Activated T-cell treated with anti-CD3 and anti-CD28 coated beads, Interleukin-2, amount 50 U/mL, for 72 hours (primary cell): ENCODE measurements at places on chromosomes 3 and 15.

GRCh38 chr15:74954515-74954914 is 2.1 kb downstream of the RPP25 start:
- no peak for DNase-seq

DNA sequence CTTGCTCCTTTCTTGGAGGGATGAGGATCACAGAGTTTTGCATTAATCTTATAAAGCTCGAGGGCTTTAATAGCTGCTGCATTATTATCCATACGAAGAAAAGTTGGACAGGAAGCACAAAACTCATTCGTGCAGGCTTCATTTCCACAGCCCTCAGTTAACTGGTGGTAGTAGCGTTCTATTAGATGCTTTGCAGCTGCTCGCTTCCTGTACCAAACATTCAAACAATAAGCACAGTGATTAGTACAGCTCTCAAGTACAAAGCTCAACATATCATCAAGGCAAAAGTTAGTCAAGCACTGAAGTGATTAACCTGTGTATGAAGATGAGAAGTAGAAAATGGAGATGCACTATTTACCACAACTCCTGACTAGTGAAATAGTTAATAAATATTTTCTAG is 63.3 kb downstream of the UBE3A start:
- no peak for DNase-seq

GRCh38 chr3:196996454-196997265 is 28.0 kb upstream of the PIGZ start:
- DNase-seq = no peak

DNA sequence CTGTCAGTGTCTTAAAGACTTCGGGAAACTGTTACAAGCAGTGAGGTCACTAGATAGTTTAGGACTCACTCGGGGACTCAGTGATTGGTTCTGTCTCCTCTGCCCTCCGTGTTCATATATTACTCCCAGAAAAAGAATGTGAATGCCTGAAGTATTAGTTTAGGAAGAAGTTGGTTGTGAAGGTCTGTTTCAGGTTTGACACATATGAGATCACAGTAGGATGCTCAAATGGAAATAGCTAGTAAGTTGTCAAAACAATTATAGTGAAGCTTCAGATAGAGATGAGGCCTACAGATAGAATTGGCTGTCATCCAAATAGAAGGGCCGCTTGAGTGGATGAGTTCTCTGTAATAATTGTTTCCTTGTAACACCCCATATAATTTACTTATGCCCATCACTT is 172.6 kb downstream of the PLCL2 start:
- DNase-seq = no peak

- DNase-seq = no peak
Measured at GRCh38 chr3:167811031-167811430, 75.5 kb downstream of the SERPINI1 start.

- DNase-seq = no peak
Measured at GRCh38 chr3:10281951-10282350, 10.8 kb downstream of the GHRL start.

DNA sequence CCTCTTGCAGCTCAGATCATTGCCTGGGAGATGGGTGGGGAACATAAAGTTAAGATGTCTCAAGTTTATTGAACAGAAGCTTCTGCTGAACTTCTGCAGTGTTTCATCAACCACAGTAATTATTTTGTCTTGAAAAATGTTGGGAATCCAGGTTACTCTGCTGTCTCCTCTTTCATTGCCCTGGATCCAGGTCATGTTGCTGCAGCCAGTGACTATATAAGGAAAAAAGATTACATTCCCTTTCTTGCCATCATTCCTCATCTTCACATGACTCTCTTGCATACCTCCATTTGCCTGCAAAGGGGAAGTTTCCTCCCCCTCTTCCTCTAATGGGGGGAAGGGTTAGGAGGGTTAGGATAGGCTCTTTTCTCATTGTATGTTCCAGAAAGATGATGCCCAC is 15.1 kb downstream of the GMNC start:
- DNase-seq = no peak

- no peak for DNase-seq
Measured at GRCh38 chr3:191239407-191240031, 40.5 kb downstream of the OSTN start.

GRCh38 chr15:69784798-69785566 is 312.7 kb downstream of the TLE3 start:
- no peak for DNase-seq

DNA sequence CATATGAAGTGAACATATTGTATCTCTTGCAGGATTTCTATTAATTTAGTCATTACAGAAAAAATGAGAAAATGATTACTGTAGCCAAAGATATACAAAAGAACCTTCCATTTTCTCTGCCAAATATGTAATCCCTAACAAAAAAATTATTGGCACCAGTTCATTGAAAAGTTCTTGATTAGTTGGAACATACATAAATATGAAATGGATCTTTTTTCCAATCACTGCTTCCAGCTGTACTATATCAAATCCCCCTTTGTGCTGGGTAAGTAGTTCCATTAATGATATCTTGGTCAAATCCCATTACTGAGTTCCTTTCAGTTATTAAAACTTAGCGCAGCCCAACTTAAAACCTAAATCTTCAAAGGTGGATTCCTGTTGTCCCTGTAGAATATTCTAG is 263.8 kb downstream of the SLC9A9 start:
- DNase-seq = no peak

DNA sequence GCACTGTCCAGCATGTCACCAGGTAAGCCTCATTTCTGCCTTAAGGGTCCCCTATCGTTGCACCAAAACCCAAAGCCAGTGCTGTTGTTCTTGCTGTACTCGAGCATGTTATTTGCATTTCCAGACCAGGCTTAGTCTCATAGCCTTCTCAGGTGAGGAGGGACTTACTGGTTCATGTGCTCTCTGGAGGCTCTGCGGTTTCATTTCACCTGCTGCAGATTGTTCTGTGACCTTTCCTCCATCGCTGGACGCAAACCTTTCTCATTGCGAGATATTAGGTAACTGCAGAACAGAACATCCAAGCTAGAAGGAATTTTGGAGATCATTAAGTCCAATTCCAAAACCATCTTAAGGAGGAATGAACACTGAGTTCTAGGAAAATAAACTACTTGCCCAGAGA is 187.3 kb upstream of the BCL6 start:
- no peak for DNase-seq

- DNase-seq = no peak
Measured at GRCh38 chr15:61173899-61174689, 55.0 kb downstream of the RORA start.

DNA sequence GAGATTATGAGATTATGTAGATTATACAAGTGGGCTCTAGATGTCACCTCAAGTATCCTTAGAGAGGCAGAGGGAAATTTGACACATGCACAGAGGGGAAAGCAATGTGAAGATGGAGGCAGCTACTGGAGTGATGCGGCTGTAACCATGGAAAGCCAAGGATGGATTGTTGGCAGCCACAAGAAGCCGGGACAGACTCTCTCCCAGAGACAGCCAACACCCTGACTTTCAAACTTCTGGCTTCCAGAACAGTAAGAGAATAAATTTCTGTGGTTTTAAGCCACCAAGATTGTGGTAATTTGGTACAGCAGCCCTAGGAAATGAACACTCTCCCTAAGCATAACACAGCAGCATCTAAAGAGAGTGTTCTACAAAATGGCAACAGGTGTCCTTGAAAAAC is 34.4 kb upstream of the PRICKLE2 start:
- no peak for DNase-seq

GRCh38 chr3:7144697-7145308 is 283.9 kb downstream of the GRM7 start:
- no peak for DNase-seq

GRCh38 chr3:170346481-170347392 is 10.8 kb upstream of the SKIL start:
- DNase-seq = no peak

DNA sequence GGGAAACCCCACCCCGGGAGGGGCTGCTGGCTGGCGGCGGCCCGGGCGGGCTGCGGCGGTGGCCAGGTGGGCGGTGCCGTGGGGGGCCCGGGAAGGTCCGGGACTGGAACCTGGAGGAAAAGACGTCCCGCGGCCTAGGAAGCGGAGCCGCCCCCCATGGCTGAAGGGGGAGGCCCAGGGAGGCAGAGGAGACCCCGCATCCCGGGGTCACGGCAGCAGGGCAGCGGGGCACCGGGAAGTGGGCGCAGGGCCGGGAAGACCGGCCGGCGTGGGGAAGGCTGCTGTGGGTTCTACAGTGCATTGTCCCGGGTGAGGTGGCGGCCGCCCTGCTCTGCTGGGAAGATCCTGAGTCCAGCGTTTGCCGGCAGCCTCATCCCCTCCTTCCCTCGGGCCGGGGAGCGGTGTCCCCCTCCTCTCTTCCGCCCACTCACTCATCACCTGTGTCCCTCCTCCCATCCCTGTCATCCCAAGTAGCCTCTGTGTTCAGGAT is 525 bp upstream of the FSTL1 start:
- no peak for DNase-seq

DNA sequence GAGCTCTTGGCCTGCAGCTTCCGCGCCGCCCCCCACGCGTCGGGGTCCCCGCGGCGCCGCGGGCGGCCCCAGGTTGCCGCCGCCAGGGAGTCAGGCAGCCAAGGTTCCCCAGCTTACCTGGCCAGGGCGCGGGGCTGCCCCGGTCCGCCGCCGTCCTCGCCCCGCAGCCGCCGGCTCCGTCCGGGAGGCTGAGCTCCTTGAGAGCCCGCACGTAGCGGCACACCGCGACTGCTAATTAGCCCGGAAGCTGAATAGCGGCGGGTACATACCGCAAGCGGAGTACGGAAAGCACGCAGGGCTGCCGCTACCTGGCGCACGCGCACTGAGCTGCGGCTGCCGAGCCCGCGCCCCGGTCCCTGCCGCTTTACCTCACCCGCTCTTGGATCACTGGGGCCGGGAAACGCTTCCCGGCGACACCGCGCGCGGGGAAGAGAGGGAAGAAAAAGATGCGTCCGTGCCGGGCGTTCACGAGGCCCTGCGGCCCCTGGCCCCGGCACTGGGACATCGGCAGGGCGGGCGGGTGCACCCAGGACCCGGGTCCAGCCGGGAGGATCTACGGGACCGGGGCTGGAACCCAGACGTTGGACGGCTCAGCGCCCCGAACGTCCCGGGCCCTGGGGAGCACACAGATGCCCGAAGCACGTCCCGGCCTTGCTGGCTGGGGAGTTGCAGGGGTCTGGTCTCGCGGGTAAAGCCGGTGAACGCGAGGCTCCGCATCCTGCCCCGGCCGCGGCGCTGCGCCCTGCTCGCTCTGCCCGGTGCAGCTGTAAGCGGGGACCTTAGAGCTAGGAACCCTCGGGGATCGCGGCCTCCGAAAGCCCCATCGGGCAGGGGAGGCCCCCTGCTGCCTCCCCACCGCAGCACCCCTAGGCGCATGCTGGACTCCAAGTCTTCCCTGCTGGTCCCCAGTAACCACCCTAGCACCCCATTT is at the start of gene GOLGA8B:
TSS of gene GOLGA8B (minus strand) at position 253 of the 931 bp plus-strand sequence. CDS start 47,739 bp downstream, outside the sequence.
- peak; percentile 84 for DNase-seq

DNA sequence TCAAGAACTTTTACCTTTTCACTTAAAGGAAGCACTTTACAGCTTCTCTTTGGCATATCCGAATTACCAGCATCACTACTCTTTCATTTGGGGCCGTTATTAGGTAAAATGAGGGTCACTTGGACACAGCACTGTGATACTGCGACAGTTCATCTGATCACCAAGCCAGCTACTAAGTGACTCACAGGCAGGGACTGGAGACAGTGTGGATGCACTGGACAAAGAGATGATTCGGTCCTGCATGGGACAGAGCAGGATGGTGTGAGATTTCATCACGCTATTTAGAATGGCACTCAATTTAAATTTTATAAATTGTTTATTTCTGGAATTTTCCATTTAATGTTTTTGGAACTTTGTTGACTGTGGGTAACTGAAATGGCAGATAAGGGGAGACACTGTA is 166.9 kb upstream of the IL12A start:
- DNase-seq = no peak

DNA sequence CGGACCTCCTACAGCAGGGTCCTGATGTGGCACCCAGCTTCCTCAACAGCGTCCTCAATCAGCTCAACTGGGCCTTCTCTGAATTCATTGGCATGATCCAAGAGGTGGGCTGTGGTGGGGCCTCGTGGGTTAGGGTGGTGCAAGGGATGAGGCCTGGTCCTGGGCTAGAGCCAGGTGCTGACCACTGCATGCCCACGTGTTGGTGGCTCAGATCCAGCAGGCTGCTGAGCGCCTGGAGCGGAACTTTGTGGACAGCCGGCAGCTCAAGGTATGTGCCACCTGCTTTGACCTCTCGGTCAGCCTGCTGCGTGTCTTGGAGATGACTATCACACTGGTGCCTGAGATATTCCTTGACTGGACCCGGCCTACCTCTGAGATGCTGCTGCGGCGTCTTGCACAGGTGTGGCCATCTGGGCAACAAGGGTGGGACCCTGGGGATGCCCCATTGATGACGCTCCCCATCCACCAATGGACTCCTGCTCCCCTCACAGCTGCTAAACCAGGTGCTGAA is 3.8 kb downstream of the AMIGO3 start:
- no peak for DNase-seq

GRCh38 chr3:11592445-11593298 is 51.0 kb downstream of the VGLL4 start:
- no peak for DNase-seq

- peak; percentile 44 for DNase-seq
Measured at GRCh38 chr3:135895106-135895733, 70.3 kb upstream of the PPP2R3A start.

DNA sequence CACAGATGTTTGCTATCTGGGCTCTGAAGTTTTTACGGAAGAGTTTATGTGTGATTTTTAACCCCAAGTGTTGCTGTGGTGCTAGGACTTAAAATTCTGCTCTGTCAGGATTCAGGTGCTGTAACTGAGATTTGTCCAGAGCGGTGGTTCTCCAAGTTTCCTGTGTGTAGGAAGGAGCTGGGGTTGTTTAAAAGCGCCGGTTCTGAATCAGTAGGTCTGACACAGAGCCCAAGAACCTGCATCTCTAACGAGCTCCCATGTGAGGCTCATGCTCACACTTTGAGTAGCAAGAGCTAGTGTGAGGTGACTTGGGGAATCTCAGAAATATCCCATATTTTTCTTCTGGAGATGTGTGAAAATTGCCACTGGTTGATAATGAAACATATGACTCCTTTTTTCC is 325.5 kb downstream of the SATB1 start:
- DNase-seq = peak; percentile 40

GRCh38 chr3:156472150-156472549 is 82.8 kb downstream of the SSR3 start:
- no peak for DNase-seq

- no peak for DNase-seq
Measured at GRCh38 chr3:18572809-18573208, 147.7 kb upstream of the SATB1 start.

GRCh38 chr3:116037954-116038911 is 407.1 kb downstream of the LSAMP start:
- no peak for DNase-seq

GRCh38 chr3:130465521-130465920 is 51.5 kb upstream of the COL6A6 start:
- no peak for DNase-seq

GRCh38 chr15:89278307-89278706 is 34.5 kb downstream of the FANCI start:
- DNase-seq = no peak

GRCh38 chr15:89460048-89460447 is 36.3 kb downstream of the RHCG start:
- no peak for DNase-seq
